SJCRH30 (cell line): ENCODE measurements at places on chromosomes 4 and X. TPM values are rescaled to one million over a fixed set of nuclear protein-coding genes. Genes with fewer than 3 reads are reported as not detected.

DNA sequence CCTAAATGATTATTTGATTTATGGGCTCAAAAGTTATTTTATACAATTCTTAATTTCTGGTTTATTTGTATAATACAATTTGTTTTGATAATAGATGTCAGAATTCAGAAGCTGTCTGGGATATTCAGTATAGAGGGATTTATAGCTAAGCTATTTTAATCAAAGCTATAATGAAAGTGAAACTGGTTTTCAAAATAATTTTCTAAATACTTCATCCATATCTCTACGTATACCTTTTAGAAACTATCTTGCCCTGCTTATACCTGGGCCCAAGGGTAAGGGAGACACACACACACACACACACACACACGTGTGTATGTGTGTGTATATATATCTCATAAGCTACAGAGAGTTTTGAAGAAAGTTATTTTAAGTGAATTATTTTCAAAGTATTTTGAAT, 2.9 kb downstream of the TMEM131L start:
- peaks cover 20% of the 10 kb centered on the region; the same call in 1 of the 2 replicates for H3K36me3 ChIP-seq
- H3K4me1 ChIP-seq, result peaks cover 5% of the 10 kb centered on the region
- H3K27me3 ChIP-seq, result no peaks in the 10 kb centered on the region
- no peak for DNase-seq
- no peak overlapping the region; the same call in 1 of the 2 replicates for H3K4me3 ChIP-seq

GRCh38 chr4:48681856-48682255, 98.2 kb downstream of the FRYL start:
- H3K36me3 ChIP-seq, result no peaks in the 10 kb centered on the region
- DNase-seq, result no peak
- H3K27ac ChIP-seq, result no peak overlapping the region
- no peaks in the 10 kb centered on the region for H3K4me1 ChIP-seq
- no peak overlapping the region for H3K4me3 ChIP-seq
- H3K27me3 ChIP-seq, result no peaks in the 10 kb centered on the region

DNA sequence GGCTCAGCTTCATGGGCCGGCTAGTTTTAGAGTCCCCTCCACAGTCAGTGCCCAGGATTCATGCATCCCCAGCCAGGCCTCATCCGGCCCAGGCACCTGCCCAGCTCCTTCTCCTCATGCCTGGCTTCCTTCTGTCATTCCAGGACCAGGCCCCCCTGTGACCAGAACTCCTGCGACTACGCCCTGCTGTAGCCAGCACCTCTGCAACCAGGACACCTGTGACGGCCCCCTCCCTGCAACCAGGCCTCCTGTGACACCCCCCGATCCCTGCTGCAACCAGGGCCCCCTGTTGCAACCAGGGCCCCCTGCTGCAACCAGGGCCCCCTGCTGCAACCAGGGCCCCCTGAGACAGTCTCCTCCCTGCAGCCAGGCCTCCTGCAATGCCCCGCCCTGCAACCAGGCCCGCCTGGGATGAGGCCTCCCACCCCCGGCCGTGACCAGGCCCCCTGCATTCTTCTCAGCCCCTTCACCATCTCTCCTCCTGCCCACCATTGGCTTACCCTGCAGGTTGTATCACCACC, 46.8 kb downstream of the HTRA3 start:
- no peaks in the 10 kb centered on the region; the same call in 1 of the 2 replicates for H3K27me3 ChIP-seq
- DNase-seq, result no peak
- no peak overlapping the region for H3K4me3 ChIP-seq
- no peaks in the 10 kb centered on the region for H3K36me3 ChIP-seq

- H3K4me3 ChIP-seq, result no peak overlapping the region
- no peak overlapping the region for H3K27ac ChIP-seq
- no peaks in the 10 kb centered on the region for H3K36me3 ChIP-seq
- DNase-seq, result no peak
- H3K4me1 ChIP-seq, result no peaks in the 10 kb centered on the region
Measured at GRCh38 chrX:22758807-22759481, 240.8 kb upstream of the DDX53 start.

GRCh38 chrX:28590396-28590795, 3.1 kb downstream of the IL1RAPL1 start:
- H3K4me3 ChIP-seq, result no peak overlapping the region
- no peak for DNase-seq
- no peaks in the 10 kb centered on the region for H3K27me3 ChIP-seq
- H3K36me3 ChIP-seq, result no peaks in the 10 kb centered on the region
- H3K4me1 ChIP-seq, result no peaks in the 10 kb centered on the region

DNA sequence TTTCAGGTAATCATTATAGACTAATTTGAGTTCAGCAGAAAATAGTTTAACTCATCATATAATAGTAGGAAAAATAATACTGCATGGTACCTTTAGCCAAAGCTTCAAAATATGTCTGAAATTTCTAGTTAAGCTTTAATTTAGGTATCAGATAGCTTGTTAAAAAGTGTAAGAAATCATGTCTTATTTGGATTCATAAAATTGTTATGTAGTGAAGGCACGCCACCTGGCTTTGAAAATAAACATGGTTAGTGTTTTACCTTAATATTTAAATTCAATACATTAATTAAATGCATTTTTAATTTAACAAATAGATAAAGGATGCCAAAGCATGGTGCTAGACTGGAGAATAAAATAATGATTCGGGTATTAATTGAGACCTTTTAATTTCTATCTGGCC, 211.4 kb downstream of the FSTL5 start:
- DNase-seq, result no peak
- H3K36me3 ChIP-seq, result no peaks in the 10 kb centered on the region
- H3K4me1 ChIP-seq, result no peaks in the 10 kb centered on the region
- H3K27ac ChIP-seq, result no peak overlapping the region
- H3K27me3 ChIP-seq, result no peaks in the 10 kb centered on the region
- no peak overlapping the region for H3K4me3 ChIP-seq

DNA sequence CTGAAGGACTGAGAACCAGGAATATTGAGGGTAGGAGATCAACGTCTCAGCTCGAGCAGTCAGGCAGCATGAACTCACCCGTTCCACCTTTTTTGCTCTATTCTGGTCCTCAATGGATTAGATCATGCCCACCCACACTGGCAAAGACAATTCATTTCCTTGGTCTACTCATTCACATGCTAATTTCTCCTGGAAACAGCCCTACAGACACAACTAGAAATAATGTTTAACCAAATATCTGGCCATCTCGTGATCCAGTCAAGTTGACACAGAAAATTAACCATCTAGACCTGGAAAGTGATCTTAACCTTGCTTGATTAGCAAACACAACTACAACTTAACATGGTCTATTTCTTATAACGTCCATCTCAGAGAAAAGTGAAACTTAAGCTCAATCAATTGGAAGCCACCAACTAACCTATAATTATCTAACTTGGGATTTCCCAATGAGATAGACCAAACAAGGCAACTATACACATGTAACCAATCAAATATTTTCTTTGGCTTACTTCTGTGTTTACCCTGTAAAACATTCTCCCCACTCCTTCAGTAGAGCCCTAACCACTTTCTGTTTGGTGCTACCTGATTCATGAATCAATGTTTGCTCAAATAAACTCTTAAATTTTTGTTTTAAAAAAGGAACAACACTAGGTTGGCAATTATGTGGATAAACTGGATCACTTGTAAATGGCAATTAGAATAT, 69.7 kb upstream of the MAMLD1 start:
- H3K36me3 ChIP-seq, result no peaks in the 10 kb centered on the region
- DNase-seq, result no peak
- no peak overlapping the region for H3K27ac ChIP-seq

DNA sequence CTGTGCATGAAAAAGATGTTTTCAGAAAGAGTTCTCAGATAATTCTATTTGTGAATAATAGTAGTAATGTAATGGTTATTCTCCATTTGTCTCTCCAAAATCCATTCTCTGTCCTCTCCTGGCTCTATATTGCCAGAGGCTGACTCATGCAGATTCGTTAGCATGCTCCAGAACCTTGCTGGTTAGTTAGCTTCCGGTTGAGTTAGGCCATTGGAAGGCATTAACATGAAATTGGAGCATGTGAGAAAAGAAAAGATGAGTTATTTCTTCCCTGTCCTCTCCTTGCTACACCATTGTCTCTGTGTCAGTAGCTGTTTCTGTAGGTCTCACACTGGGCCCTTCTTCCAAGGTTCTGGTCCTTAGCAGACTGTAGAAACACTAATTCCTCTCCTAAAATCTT, 23.5 kb upstream of the PRDM8 start:
- H3K27me3 ChIP-seq, result no peaks in the 10 kb centered on the region
- H3K4me1 ChIP-seq, result no peaks in the 10 kb centered on the region
- no peak overlapping the region for H3K4me3 ChIP-seq
- H3K27ac ChIP-seq, result no peak overlapping the region

GRCh38 chrX:107699616-107700015, 71.3 kb downstream of the PRPS1 start:
- H3K27ac ChIP-seq, result no peak overlapping the region
- peaks cover 17% of the 10 kb centered on the region for H3K4me1 ChIP-seq
- H3K4me3 ChIP-seq, result no peak overlapping the region
- H3K27me3 ChIP-seq, result no peaks in the 10 kb centered on the region
- no peak for DNase-seq

DNA sequence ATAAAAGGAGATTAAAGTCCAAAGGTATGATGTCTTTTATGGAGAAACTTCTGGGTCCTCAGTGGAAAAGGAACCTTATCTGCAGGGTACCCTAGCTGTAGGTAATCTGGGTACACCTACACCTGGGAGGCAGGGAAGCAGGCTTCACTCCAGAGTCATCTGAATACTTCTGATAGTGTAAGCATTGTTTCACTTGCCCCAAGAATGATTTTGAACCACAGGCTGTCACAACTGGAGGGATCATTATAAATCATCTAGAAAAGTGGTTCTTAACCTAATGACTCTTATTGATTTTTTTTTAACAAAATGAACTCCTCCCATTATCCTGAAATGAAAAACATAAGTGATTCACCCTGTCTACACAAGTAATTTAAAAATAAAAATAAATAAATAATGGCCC, 44.0 kb upstream of the STK26 start:
- H3K27ac ChIP-seq, result no peak overlapping the region
- H3K36me3 ChIP-seq, result no peaks in the 10 kb centered on the region
- DNase-seq, result no peak
- H3K4me3 ChIP-seq, result no peak overlapping the region

- no peaks in the 10 kb centered on the region for H3K4me1 ChIP-seq
- no peak overlapping the region for H3K27ac ChIP-seq
- H3K4me3 ChIP-seq, result no peak overlapping the region
- DNase-seq, result no peak
Measured at GRCh38 chr4:152281211-152281610, 254.7 kb downstream of the FBXW7 start.

DNA sequence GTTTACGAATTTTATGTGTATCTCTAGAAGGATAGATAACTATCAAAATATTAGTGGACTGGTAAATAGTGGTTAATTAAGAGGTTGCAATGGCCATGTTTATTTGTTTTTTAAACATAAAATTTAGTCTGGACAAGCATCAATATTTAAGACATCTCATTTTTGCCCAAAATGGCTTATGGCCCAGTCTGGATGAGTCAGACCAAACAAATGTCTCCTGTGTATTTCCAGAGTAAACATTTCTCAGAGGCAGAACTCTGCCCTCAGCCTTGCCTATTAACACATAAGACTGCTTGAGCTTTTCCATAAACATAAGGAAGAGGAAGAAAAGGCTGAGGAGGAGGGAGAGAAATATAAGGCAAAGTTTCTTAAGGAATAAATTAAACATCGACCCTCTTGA, 277.1 kb upstream of the DIAPH2 start:
- no peaks in the 10 kb centered on the region for H3K36me3 ChIP-seq
- no peaks in the 10 kb centered on the region for H3K4me1 ChIP-seq
- no peak for DNase-seq
- no peaks in the 10 kb centered on the region for H3K27me3 ChIP-seq

DNA sequence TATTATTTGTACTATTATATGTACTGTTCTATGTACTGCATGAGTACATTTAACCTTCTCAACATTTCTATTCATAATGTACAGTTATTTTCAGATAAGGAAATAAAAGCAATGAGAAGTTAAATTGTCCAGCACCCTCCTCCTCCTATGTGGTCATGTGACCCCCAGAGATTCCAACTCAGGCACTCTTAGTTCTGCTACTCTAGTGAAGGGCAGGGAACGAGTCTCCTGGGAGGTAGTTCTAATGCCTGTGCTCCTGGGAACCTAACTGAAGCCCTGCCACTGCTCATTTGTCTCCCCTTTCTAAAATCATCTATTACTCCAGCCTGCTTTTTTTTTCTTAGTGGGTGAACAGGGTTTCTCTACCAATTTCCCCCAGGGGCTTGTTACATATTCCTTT, 105.9 kb upstream of the GPRIN3 start:
- no peak overlapping the region for H3K4me3 ChIP-seq
- no peak for DNase-seq
- no peak overlapping the region for H3K27ac ChIP-seq
- no peaks in the 10 kb centered on the region for H3K36me3 ChIP-seq

DNA sequence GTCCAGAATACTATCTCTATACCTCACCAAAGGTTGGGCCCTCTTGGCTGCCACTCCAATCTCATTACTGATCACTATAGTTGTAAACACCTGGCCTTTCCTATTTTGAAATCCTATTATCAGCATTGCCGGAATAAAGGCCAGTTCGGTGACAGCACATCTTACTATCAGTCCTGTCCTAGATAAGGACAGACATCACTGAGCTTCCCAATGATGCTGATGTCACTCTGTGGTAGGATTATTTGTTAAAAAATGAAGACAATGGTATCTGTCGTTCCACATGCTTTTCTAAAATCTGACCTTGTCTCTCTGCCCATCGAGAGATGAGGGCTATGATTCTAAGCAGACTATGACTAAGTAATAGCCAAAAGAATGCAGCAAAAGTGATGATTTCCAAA, 260.4 kb downstream of the PDGFC start:
- H3K4me1 ChIP-seq, result no peaks in the 10 kb centered on the region
- H3K27me3 ChIP-seq, result no peaks in the 10 kb centered on the region
- no peak for DNase-seq

- H3K4me1 ChIP-seq, result peaks cover 20% of the 10 kb centered on the region
- no peaks in the 10 kb centered on the region for H3K36me3 ChIP-seq
- peak overlapping the region; percentile 68 for H3K27ac ChIP-seq
- H3K27me3 ChIP-seq, result no peaks in the 10 kb centered on the region
Measured at GRCh38 chr4:33302321-33302720, 2582.2 kb downstream of the PCDH7 start.

GRCh38 chr4:3414421-3415279, 27.1 kb upstream of the HGFAC start:
- peaks cover 11% of the 10 kb centered on the region; the same call in 1 of the 2 replicates for H3K36me3 ChIP-seq
- peaks cover 25% of the 10 kb centered on the region for H3K4me1 ChIP-seq
- H3K27me3 ChIP-seq, result no peaks in the 10 kb centered on the region
- no peak overlapping the region for H3K27ac ChIP-seq
- peak; percentile 70 for DNase-seq

The ARL9 gene
- 0.08 and 0.13 TPM in 2 replicates for total RNA-seq

The AADAT gene
- 10.9 and 13.3 TPM in 2 replicates for total RNA-seq

The DRD5 gene
- total RNA-seq, result not detected in 2 replicates

The UGT8 gene
- total RNA-seq, result 26.3 and 27.6 TPM in 2 replicates

The USP17L19 gene
- not detected in 2 replicates for total RNA-seq

The TMEM150C gene
- 0.65 and 0.66 TPM in 2 replicates for total RNA-seq

The ASB11 gene
- 0.05 TPM in 1 of 2 replicates, not detected in the other for total RNA-seq

The HPGDS gene
- not detected in 2 replicates for total RNA-seq

The GAGE12F gene
- total RNA-seq, result not detected in 2 replicates

The FAAH2 gene
- total RNA-seq, result 6.2 and 9.4 TPM in 2 replicates

The PNMA6A gene
- not detected in 2 replicates for total RNA-seq

The ABLIM2 gene
- total RNA-seq, result 0.12 and 0.20 TPM in 2 replicates

The CSAG2 gene
- total RNA-seq, result not detected in 2 replicates
